ENCODE measurements at places on chromosomes 3 and 15. TPM values are rescaled to one million over a fixed set of nuclear protein-coding genes. Genes with fewer than 3 reads are reported as not detected.

Gene HIGD2B
- total RNA-seq = not detected

Gene MYO5C
- 73.9 TPM for total RNA-seq

Gene IQCB1
- total RNA-seq = 12.4 TPM

Gene TP53BP1
- total RNA-seq = 32.0 TPM

Gene CEMIP
- 1.1 TPM for total RNA-seq

Gene TMCO5A
- total RNA-seq = not detected

Gene ISG20
- 46.2 TPM for total RNA-seq

Gene BLM
- 3.6 TPM for total RNA-seq

Gene CCDC54
- not detected for total RNA-seq

Gene RTP3
- not detected for total RNA-seq

Gene SENP8
- total RNA-seq = 2.7 TPM

Gene AQP9
- total RNA-seq = 0.27 TPM

Gene CASR
- total RNA-seq = 0.31 TPM

Gene MESP1
- 9.7 TPM for total RNA-seq

Gene KCNMB3
- 1.5 TPM for total RNA-seq

GRCh38 chr3:186625600-186626042, 12.8 kb downstream of the AHSG start:
- DNase-seq = no peak

- no peak for DNase-seq
These were observed 766 bp downstream of the FAM98B start for GRCh38 chr15:38454696-38455090.

DNA sequence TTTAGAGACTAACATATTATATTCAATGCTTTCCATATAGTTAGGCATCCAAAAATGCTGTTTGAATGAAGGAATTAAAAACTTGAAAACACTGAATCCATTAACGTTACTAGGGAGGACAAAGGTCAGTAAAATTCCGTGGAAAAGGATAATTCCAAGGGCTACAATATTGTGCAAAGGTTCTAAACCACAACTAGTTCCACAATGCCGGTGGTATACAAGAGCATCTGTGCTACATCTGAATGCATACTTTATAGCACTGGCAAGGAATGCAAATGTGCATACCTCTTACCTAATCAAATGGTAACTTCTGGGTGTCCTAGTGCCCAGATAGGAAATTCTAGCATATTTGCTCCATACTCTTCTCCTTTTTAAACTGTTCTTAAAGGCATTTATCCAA, 2.2 kb downstream of the ICE2 start:
- DNase-seq = no peak

DNA sequence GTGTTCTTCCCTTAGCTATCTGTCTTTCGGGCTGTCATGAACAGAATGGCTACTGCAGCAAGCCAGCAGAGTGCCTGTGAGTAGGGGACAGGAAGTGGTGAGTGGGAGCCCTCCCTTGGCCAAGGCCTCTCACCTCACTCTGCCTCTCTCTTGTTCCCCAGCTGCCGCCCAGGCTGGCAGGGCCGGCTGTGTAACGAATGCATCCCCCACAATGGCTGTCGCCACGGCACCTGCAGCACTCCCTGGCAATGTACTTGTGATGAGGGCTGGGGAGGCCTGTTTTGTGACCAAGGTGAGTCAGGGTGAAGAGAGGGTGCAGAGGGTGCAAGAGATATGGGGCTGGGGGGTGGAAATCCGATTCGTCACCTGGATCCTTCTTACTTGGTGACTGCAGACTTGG, 3.0 kb downstream of the DLL4 start:
- no peak for DNase-seq

DNA sequence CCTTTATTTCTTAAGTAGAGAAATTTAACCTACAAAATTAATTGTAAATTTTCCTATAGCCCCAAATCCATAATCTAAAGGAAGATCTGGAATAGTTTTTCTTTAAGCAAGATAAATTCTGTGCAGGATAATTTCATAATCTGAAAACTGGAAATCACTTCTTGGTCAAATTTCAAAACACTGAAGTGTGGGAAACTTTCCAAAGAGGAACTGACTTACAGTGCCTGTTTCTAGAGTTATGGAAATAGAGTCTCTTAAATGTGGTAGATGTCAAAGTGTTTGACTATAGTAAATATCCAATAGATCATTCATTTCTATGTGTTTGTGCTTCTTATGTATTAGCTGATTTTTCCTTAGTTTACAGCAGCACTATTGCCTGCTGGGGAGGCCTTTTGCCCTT, 1.6 kb upstream of the P2RY13 start:
- no peak for DNase-seq

DNA sequence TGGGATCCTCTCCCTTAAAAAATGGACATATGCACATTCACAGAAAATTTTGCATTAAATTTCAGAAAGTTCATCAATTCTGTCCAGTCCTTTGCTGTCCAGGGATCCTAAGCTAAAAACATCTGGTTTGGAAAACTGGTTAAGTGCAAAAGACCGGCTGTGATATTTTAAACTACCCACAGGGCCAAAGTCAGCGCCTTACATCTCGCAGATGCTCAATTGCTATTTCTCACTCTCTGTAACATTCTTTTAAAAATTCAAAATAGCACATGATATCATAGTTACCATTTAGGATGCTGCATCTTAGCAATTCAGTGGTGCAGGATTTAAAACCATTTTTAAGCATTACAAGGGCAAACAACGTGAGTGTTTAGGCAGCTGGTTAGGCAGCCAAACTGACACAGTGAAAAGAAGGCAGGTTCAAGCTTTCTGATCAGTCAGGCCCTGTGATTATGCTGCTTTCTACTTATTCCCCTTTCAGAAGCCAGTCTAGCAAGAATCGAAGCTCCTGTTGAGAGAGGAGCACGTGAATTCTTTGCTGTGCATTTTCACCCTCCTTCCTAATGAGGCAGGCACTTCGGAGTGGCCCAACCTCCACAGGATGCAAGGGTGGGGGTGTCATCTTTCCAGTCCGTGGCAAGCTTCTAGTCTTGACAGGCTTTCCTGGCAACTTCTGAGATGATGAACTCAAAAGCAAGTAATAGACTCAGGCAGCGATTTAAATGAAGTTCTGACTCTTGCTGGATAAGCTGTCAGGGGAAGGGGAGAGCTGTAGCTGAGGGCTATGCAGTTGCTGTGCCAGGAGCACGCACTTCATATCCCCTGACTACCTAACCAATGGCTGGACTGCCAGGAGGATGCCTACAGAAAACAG, 8.8 kb downstream of the PRICKLE2 start:
- no peak for DNase-seq

- no peak for DNase-seq
These were observed 299.8 kb upstream of the CCDC54 start for GRCh38 chr3:107077391-107077790.

DNA sequence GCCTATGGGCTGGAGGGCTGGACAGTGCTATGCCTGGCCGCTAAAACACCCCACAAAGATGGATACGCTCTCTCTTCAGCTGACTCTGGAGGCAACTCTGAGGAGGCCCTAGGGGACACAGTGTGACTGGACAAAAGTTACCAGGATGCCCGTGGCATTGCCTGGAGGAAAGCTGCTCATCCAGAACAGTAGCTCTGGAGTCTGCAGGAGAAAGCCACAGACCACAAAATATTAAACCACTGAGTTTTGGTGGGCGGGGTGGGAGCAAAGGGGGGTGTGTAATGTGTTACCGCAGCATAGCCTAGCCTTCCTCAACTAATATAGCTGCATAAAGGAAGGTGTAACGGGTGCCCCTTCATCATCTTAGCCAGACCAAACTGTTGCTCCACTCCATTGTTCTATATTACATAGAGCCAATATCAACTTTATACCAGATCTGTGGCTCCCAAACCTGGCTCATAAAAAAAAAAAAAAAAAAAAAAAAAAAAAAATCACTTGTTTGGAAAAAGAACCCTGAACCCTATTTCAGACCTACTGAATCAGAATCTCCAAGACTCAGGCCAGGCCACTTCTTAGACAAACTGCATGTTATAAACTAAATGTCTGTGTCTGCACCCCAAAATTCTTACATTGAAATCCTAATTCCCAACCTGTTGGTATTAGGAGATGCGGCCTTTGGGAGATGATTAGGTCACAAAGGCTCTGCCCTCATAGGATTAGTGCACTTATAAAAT, 132.6 kb downstream of the TNIK start:
- no peak for DNase-seq

DNA sequence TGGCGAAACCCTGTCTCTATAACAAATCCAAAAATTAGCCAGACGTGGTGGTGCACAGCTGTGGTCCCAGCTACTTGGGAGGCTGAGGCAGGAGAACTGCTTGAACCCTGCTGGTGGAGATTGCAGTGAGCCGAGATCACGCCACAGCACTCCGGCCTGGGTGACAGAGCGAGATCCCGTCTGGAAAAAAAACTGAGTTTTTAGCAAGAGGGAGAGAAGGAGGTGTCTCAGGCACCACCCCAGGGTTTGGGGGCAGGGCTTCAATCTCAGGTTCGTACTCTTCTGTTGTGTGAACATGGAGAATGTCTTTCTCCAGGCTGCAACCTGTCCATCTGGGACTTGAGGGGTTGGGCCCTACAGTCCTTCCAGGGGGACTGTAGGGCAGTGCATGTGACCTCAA, 2.7 kb downstream of the CHRNA3 start:
- DNase-seq = no peak

DNA sequence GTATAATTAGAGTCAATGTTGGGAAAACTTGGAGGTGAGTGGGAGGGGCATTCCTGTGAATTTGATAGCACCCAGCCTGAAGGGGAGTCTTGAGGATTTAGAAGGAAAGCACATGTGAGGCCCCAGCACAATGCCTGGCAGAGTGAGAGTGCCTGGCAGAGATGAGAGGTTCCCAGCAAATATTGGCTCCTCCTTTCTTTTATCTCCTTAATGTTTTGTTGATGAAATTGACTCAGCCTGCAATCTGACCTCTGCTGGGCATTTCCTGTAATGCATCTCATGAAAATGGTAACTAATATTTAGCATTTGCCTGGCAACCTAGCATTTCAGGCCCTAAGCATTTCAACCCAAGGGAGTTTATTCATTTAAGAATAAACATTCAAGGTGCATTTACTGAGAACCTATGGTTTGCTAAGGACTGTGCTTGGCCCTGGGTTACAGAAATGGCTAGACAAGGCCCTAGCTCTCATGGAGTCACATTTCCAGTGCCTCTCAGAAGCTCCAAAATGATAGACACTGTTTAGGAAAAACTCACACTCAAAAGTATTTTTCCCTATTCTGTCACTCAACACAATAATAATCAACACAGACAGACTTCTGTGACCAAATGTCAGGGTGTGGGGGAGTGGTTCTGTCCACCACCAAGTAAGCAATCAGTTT, 19.0 kb downstream of the PDHB start:
- DNase-seq = no peak

DNA sequence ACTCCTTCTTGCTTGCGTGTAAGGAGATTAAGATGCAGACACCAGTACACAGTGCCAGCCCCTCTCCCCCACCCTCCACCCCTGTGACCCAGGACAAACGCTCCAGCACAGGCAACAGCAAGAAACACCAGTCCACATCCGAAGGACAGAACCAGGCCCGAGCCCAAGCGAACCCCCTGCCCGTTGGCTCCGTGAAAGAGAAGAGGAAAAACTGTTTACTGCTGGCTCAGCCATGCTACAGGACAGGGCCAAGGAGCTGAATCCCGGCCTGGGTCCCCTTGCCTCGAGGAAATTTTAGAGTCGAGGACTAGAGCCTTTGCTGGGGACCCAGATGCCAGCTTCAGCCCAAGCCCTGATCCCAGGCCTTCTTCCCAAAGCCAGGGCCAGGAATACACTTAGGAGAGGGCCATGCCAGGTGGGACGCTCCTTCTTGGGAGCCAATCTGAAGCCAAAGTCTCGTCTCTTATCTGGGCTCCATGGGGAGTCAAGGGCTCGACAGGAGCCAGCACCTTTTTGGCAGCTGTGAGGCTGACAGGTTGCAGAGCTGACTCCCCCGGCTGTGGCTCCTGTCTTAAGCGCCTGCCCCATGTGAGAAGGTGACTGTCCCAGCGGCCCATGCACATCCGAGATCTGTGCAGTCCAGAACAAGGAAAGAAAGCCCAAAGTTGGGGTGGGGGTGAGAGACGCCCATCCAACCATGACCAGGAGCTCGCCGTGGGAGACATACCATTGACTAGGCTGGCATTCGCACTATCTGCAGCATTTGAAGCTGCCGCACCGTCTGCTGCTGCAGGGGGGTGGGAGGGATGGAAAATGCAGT, 63.8 kb upstream of the SEC13 start:
- DNase-seq = no peak

- DNase-seq = no peak
These were observed 441.9 kb upstream of the THRB start for GRCh38 chr3:24936574-24936973.

GRCh38 chr15:37015451-37015850, 84.9 kb downstream of the MEIS2 start:
- DNase-seq = no peak

GRCh38 chr15:39269352-39269751, 311.5 kb upstream of the THBS1 start:
- DNase-seq = no peak

GRCh38 chr3:12400616-12401194, 83.6 kb upstream of the TSEN2 start:
- no peak for DNase-seq

- no peak for DNase-seq
These were observed 40.0 kb downstream of the TYRO3 start for GRCh38 chr15:41599061-41599460.

GRCh38 chr15:67062369-67062985, 2.9 kb upstream of the SMAD3 start:
- no peak for DNase-seq

- DNase-seq = no peak
These were observed 44.8 kb downstream of the MORC1 start for GRCh38 chr3:109073116-109073515.

GRCh38 chr3:128933213-128933921, 53.9 kb downstream of the ACAD9 start:
- no peak for DNase-seq

- DNase-seq = peak; percentile 50
These were observed 627 bp downstream of the NT5DC2 start for GRCh38 chr3:52532838-52533622.
